ENCODE measurements at places on chromosomes 12 and 14.

- no peak for DNase-seq
These were observed at the start of gene WIF1 for GRCh38 chr12:65121049-65121955. WIF1 (minus strand) TSS chr12:65121305; CDS start chr12:65121191, 114 bp downstream.

GRCh38 chr12:29277231-29277630, 103.7 kb downstream of the ERGIC2 start:
- no peak for DNase-seq

DNA sequence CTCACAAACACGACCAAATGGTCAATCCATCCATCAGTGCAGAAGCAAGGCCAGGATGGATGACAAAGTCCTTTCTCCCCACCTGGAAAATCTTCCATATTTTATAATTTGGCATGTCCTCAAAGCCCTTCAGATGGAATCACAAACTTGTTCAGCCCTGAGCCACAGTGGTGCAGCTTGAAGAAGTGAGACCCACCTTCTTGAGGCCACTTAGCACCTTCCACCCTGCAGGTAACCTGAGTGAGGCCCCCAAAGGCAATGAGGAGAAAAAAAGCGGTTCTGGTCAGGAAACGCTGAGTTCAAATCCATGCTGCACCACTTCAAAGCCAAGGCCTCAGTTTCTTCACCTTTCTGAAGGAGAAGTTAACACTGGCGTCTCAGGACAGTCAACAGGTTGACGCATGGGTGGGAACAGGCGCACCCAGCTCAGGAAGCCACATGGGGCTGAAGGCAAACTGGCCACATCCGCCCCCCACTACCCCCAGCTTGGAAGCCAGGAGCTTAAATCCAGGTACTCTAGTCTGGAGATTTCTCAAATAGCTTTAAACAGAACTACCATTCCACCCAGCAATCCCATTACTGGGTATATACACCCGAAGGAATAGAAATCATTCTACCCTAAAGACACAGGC, 320.4 kb downstream of the BCL11B start:
- DNase-seq, result no peak

GRCh38 chr12:8108808-8109398, 14.5 kb upstream of the CLEC4A start:
- peak; percentile 60 for DNase-seq

DNA sequence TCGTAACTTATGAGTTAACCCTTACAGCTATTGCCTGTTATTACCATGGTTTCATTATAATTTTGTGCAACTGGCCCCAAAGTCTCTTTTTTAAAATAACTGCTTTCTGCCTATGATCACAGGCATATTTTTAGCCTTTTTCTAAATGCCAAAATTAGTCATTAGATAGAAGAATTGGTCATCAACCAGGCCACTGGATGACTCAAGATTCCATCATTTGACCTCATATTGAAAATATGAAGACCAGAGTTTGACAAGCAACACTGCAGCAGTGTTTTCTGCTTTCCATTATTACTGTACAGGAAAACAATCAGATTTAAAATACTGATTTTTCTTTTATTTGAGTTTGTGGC, 54.7 kb upstream of the OTOGL start:
- peak; percentile 91 for DNase-seq

DNA sequence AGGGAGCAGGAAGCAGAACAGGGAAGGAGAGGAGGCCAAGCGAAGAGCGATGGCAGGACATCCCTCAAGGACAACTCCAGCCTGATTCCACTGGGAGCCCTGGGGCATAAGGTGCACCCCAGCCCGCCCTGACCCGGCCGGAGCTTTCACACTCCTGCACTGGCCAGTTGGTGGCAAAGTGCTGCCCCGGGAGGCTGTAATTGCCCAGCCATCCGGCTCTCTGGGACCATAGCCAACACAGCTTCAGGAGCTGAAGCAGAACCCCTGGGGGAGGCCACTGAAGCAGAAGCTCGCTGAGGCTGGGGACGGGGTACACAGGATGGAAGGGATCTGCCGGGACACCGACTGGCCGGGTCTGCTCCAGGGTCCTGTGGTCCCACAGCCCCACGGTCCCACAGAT, 41.9 kb upstream of the BEGAIN start:
- DNase-seq, result no peak

DNA sequence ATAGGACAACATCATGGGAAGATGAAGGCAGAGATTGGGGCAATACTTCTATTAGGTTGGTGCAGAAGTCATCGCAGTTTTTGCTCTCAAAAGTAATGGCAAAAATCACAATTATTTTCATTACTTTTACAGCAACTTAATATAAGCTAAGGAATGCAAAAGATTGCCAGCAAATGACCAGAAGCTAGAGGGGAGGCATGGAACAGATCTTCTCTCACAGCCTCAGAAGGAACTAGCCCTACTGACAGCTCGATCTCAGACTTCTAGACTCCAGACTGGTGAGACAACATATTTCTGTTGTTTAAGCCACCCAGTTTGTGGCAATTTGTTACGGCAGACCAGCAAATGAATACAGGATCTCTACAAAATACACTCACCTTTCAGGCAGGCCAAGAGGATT, 348.5 kb upstream of the TBX3 start:
- no peak for DNase-seq

- no peak for DNase-seq
These were observed 925.9 kb downstream of the GALC start for GRCh38 chr14:87067061-87067460.

DNA sequence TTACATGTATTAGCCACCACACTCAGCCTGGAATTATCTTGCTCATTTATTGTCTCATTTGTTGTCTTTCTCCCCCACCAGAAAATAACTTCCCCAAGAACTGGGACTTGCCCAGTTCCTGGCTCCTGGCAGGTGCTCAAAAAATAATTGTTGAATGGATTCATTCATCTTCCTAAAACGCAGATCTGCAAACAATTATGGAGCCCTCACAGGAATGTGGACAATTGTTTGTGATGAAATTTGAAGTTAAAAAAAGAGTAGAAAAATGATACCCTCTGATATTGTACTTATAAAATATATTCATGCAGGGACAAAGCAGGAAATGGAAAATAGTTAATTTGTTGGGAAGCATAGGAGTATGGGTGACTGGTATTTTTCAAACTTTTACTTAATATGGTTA, 60.7 kb upstream of the MAP1LC3B2 start:
- DNase-seq, result peak; percentile 33

DNA sequence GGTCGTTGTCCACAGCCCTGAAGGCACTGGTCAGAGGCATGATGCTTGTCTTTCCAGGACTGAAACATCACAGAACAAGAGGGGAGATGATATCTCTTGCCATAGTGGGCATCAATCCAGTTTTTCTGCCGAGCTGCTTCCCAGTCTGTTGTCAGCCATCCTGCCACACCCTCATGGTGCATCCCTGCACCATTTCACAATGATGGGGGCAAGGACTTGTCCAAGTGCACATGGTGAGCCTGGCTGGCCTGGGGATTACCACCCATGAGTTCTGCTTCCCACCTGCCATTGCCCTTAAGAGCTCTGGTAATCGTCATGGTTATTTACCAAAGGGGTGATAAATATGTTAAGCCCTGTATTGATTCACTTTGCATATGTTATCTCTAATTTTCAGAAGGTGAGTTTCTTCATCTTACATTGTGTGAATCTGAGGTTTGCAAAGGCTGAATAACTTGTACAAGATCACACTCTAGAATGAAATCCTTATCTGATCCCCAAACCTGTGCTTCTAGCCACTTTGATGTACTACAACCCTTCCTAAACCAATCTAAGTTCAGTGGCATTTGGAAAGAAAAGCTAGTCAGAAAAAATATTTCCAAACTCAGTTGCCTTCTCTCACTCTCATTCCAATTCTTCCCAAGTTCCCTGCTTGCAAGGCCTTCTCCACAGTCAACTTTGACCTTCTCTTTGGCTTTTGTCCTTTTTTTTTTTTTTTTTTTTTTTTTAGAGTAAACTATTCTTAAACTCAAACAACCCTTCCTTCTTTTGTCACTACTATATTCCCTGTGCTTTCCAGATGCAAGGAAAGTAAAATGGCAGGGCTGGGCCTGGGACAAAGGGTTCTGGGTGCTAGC, 2.3 kb downstream of the AVIL start:
- DNase-seq, result no peak

DNA sequence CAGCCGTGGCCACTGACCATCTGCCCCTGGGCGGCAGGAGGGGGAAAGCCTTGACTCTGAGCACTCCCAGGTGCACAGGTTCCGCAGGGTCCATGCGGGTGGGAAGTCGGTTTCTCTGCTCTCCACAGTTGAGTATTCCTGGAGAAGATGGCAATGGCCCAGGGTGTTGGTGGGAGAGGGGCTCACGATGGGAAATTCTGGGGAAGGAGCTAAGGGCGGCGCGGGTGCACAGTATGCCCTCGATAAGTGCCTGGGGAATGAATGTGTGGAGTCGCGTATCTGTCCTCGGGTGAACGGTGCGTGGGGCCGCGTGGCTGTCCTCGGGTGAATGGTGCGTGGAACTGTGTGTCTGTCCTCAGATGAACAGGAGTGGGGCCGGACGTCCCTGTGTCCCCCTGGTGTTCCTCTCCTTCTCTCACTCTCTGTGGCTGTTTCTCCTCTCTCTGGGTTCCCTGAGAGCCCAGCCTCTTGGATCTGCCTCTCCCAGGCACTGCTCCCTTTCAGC, 38.0 kb downstream of the NOC4L start:
- DNase-seq, result no peak

DNA sequence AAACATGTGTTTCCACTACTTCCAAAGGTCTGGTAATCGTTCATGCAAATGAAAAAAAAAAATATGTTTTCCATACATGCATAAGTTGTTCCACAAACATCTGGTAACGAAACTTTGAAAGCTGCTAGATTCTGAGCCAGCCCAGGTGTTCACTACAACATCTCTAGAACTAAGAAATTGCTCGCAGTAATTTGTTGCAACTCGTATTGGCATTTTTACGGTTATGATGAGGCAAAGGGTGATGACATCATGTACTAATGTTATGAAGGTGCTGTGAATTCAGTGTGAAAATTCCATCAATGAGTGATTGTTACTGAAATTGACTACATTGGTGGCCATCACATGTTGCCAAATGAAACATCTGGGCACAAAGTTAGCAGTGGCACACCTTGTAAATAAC, 31.9 kb upstream of the CCDC91 start:
- DNase-seq, result no peak

DNA sequence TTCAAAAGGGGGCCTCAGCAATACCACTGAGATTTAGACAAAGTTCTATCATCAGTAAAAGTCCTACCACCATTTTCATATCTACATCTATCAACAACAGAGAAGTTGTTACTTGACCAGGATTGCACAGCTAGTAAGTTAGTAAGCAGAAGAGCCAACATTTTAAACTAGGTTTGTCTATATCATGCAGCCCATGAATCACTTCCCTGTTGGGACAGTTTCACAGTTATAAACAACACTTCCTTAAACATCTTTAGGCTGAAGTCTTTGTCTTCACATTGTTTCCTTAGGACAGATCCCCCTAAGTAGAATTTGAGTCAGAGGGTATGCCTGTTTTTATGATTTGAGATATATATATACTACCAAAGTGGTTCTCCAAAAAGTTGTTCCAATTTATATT, 68.5 kb downstream of the DAO start:
- DNase-seq, result no peak

DNA sequence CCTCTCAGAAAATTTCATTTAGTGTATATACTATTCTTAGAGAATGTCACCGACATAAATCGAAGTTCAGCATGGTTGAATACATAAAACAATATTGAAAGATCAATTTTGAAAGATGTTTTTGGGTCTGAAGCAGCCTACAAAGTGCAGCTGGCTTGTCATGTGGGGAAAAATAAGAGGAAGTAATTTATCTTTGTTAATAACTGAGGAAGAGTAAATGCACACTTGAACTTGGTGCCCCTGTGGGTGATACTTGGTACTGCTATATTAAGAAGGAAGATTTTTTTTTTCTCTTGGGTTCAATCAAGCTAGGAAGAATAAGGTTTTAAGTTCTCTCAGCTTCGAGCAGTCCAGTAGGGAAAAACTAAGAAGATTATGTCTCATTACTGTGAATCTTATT, 661.3 kb downstream of the RPL10L start:
- no peak for DNase-seq

DNA sequence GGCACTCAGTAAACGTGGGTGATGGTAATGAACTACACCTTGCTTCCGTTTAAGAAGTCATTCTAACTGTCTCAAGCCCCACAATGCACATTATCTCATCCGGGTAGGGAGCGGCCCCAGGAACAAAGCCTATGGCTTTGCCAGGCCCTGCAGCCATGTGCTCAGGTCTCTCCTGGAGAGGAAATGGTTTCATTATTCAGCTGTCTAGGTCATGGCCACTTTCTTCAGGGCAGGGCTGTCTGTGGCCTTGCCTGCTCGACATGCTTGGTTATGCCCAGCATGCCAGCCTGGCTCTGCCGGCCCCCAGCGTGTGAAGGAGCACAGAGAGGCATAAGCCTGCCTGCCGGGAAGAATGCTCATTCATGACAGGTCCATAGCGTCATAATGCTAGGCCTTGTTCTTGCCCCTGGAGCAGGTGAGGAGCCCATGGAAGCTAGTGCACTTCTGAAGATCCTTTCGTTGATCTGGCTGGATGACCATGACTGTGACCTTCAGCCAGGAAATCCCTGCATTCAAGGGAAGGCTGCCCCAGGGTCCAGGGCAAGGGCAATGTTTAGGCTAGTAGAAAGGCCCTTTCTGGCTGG, 26.3 kb upstream of the FOS start:
- no peak for DNase-seq

DNA sequence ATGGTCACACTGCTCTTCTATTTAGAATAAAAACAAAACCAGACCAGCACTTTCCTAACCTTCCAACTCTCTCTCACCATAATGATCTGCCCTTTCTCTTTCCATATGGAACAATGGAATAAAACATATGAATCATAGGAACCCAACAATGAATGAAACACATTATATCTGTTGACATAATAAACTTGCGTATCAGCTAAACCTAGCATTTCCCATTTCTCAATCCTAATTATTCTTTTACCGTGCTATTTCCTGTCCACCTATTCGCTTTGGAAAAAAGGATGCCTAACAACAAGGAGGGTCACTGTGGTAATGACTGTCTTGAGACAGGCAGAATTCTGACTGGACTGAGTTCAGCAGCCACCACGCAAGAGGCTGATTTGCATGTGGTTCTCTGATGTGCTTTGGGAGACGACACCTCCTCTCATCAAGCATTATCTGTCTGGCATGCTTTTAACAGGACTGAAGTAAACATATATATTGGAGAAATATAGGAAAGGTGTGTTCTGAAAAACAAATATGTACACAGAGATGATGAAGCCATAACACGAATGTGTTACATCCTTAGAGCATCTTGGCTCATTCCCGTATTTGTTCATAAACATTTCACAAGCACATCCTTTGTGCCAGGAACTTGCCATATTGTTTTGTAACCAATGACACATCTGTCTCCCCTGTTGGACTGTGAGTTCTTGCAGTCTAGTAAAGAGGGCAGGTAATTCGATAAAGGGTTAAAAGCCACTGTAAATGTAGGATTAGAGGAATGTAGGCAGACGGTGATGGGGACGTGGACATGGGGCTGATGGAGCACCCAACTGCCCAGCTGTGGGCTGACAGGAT, 87.7 kb downstream of the PTPRB start:
- DNase-seq, result no peak
